ENCODE measurements at places on chromosomes 11 and 22. TPM values are rescaled to one million over a fixed set of nuclear protein-coding genes. Genes with fewer than 3 reads are reported as not detected.

The RIBC2 gene
- 1.8 TPM for polyA plus RNA-seq

The HPS4 gene
- polyA plus RNA-seq: 14.0 TPM

The PSMD13 gene
- polyA plus RNA-seq: 90.1 TPM

The ASCL2 gene
- 0.10 TPM for polyA plus RNA-seq

- no peak for DNase-seq
Measured at GRCh38 chr11:32386770-32387377, 48.5 kb downstream of the WT1 start.

GRCh38 chr11:34185926-34186841 lies 80.8 kb downstream of the NAT10 start:
- DNase-seq: no peak

GRCh38 chr11:15095736-15096228 lies 18.9 kb upstream of the INSC start:
- DNase-seq: no peak

All from forelimb muscle (tissue), 1 donor.